ENCODE measurements at places on chromosomes 3 and 15. TPM values are rescaled to one million over a fixed set of nuclear protein-coding genes. Genes with fewer than 3 reads are reported as not detected.

DNA sequence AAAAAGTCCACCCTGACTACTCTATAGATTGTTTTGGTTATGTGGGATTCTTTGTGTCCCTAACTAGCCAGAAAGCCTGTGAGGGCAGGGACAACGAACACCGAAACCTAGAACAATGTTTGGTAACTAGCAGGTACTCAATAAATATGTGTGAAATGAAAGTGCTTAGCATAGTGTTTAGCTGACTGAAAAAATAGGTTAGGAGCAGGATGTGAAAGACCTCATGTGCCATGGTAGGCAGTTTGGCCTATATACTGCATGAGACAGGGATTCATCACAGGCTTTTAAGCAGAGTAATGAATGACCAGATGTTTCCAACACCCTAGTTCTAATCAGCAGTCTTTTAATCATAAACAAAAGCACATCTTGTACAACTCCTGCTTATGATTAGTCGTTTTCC lies 64.2 kb downstream of the MYO5A start:
- peaks cover 12% of the 10 kb centered on the region for H3K4me1 ChIP-seq
- no peaks in the 10 kb centered on the region for H3K27me3 ChIP-seq
- H3K4me3 ChIP-seq: no peak overlapping the region

DNA sequence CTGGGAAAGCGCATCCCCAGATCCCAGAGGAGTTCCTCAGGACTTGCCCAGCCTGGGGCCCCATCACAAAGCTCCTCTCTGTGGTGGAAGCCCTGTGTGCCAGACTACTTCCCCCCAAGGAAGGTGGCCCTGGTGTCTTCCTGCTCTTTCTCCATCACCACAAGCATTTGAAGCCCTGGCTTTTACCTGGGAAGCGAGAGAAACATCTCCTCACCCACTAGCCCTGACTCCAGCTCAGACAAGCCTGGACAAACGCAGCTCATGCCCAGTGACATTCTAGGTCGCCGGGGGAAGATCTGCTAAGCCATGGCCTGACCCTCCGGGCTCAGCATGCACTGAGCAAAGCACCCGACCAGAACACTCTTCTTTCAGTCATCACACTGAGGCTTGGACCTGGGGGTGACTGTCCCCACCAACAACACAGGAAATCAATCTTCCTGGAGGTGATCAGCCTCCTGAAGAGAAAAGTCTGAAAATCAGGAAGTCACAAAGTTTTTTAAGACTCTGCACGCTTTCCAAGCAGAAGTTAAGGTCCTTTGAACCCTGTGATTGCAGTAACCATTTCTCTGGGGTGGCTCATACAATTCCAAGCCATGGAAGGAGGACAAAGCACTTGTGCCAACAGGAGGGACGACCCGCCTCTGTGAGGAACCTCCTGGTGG lies 40.8 kb downstream of the KLHL25 start:
- H3K36me3 ChIP-seq: no peaks in the 10 kb centered on the region
- no peak overlapping the region for H3K27ac ChIP-seq
- no peak overlapping the region for H3K4me3 ChIP-seq

- no peaks in the 10 kb centered on the region for H3K27me3 ChIP-seq
- H3K4me1 ChIP-seq: peaks cover 4% of the 10 kb centered on the region
- H3K4me3 ChIP-seq: no peak overlapping the region
- no peak for DNase-seq
These were observed 3.8 kb upstream of the KIF23 start for GRCh38 chr15:69410248-69410874.

DPPA2 gene
- not detected for total RNA-seq

GABRR3 gene
- not detected for total RNA-seq

- no peaks in the 10 kb centered on the region for H3K4me1 ChIP-seq
- no peak overlapping the region for H3K27ac ChIP-seq
- peaks cover 61% of the 10 kb centered on the region for H3K36me3 ChIP-seq
- H3K4me3 ChIP-seq: no peak overlapping the region
- H3K27me3 ChIP-seq: no peaks in the 10 kb centered on the region
These were observed 14.5 kb downstream of the PLXNB1 start for GRCh38 chr3:48415251-48415953.

ROPN1B gene
- not detected for total RNA-seq

GOLGA6A gene
- not detected for total RNA-seq

DNA sequence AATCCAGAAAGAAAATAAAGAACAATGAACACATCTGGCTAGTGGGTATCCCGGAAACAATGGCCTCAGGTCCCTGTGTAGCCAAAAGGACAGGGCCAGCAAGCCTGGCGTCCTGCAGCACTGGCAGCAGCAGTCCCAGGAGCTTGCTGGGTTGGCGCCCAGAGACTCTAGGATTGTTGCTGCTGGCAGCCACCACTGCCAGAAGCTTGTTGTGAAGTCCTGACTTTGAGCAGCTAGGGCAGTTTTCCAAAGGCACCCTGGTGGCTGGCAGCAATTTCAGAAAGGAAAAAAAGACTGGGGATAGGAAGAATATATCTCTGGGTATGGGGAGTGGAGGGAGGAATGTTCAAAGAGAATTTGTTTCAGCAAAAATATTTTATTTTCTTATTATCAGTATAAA lies 11.3 kb downstream of the SHQ1 start:
- H3K27me3 ChIP-seq: no peaks in the 10 kb centered on the region
- no peaks in the 10 kb centered on the region for H3K4me1 ChIP-seq
- peaks cover 9% of the 10 kb centered on the region for H3K36me3 ChIP-seq
- no peak overlapping the region for H3K4me3 ChIP-seq

FSTL1 gene
- total RNA-seq: 74.2 TPM

- no peak overlapping the region for H3K4me3 ChIP-seq
- DNase-seq: no peak
These were observed 608.5 kb upstream of the AGTR1 start for GRCh38 chr3:148089171-148089570.

- peak overlapping the region; percentile 80 for H3K27ac ChIP-seq
- no peak overlapping the region for H3K4me3 ChIP-seq
- no peaks in the 10 kb centered on the region for H3K27me3 ChIP-seq
These were observed 27.6 kb upstream of the NRROS start for GRCh38 chr3:196611761-196612483.

GPX1 gene
- total RNA-seq: 174 TPM

CD200 gene
- total RNA-seq: 6.3 TPM

PLOD2 gene
- 13.6 TPM for total RNA-seq

- H3K36me3 ChIP-seq: no peaks in the 10 kb centered on the region
- no peak overlapping the region for H3K27ac ChIP-seq
- DNase-seq: no peak
- no peaks in the 10 kb centered on the region for H3K4me1 ChIP-seq
These were observed 252.1 kb upstream of the ST8SIA2 start for GRCh38 chr15:92141607-92142006.

DNA sequence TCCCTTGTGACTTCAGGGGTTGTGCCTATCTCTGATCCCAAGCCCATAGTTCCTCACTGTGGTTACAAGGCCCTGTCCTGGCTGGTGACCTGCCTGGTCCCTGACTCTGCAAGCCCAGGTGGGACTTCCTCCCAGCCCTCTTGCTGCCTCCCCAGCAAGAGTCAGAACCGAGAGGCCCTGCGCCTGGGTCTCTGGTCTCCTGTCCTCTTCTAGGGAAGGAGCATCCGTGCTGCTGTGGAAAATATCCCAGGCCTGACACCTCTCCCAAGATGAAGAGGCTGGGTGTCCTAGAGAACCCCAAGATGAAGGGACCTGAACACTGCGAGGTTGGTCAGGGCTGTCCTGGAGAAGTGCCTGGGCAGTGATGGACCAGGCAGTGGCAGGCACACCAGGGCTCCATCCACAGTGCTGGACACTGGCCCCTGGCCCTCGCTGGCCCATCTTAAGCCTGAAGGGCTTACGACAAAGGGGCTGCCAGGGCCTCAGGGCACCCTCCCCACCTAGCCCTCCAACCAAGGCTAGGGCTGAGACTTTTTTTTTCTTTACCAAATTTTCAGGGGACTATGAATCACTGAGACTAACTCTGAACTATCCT lies 32.7 kb downstream of the PTH1R start:
- peaks cover 27% of the 10 kb centered on the region for H3K4me1 ChIP-seq
- no peaks in the 10 kb centered on the region for H3K27me3 ChIP-seq
- no peak for DNase-seq
- H3K27ac ChIP-seq: no peak overlapping the region
- H3K4me3 ChIP-seq: no peak overlapping the region
- no peaks in the 10 kb centered on the region for H3K36me3 ChIP-seq

GRCh38 chr3:17233398-17233800 lies 348.6 kb downstream of the PLCL2 start:
- H3K4me1 ChIP-seq: no peaks in the 10 kb centered on the region
- DNase-seq: no peak
- no peak overlapping the region for H3K4me3 ChIP-seq
- no peaks in the 10 kb centered on the region for H3K27me3 ChIP-seq

GRCh38 chr15:66993874-66994696 lies 71.3 kb upstream of the SMAD3 start:
- H3K36me3 ChIP-seq: no peaks in the 10 kb centered on the region
- H3K4me3 ChIP-seq: no peak overlapping the region
- H3K27ac ChIP-seq: no peak overlapping the region
- H3K4me1 ChIP-seq: no peaks in the 10 kb centered on the region
- H3K27me3 ChIP-seq: no peaks in the 10 kb centered on the region

CLDN11 gene
- total RNA-seq: 6.1 TPM

DNA sequence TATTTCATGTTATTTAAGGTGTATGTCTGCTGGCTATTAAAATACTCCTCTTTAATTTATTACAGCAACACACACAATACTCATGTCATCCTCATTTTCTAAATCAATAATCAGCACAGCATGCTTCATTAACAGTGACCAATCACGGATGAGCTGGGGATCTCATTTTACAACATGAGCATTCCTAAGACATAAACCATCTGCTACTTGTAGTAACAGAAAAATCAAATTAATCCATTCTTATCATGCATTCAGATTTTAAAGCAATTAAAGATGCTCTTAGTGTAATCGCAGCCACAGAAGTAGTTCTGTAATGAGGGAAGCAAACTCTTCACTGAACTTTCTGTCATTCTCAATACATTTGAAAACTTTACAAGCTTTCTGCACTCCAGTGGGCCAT lies 191.1 kb downstream of the TBC1D5 start:
- no peaks in the 10 kb centered on the region for H3K36me3 ChIP-seq
- DNase-seq: no peak
- H3K27me3 ChIP-seq: no peaks in the 10 kb centered on the region
- H3K4me1 ChIP-seq: no peaks in the 10 kb centered on the region
- H3K27ac ChIP-seq: no peak overlapping the region

- H3K4me1 ChIP-seq: peaks cover 26% of the 10 kb centered on the region
- peak overlapping the region; percentile 62 for H3K27ac ChIP-seq
- DNase-seq: no peak
These were observed 4.9 kb downstream of the PRICKLE2 start for GRCh38 chr3:64220161-64220914.

DNA sequence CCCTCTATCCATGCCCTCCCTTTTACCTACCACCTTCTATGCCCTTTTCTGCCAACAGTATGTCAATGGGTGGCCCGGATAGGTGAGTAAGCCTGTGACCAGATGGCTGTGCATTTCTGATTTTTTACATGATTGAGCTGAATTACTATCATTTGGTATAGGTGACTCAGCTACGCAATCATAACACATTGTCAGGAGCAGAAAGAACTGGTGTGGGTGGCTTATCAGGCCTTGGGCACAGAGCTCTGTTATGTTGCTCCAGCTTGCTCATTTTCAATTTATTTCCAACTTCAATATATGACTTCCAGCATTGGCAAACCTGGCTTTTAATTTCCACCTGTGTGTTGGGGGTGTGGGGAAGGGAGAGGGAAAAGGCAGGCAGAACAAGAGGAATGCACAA lies 86.6 kb upstream of the AGBL1 start:
- no peak for DNase-seq
- H3K27ac ChIP-seq: no peak overlapping the region
- H3K27me3 ChIP-seq: no peaks in the 10 kb centered on the region
- H3K4me3 ChIP-seq: no peak overlapping the region

CCR5 gene
- 0.33 TPM for total RNA-seq

ARPIN gene
- 29.8 TPM for total RNA-seq

GRCh38 chr3:99520513-99520912 lies 117.9 kb upstream of the COL8A1 start:
- H3K27ac ChIP-seq: no peak overlapping the region
- H3K27me3 ChIP-seq: no peaks in the 10 kb centered on the region
- H3K36me3 ChIP-seq: no peaks in the 10 kb centered on the region
- H3K4me1 ChIP-seq: no peaks in the 10 kb centered on the region
- no peak for DNase-seq
- no peak overlapping the region for H3K4me3 ChIP-seq

TGM5 gene
- total RNA-seq: not detected

DNA sequence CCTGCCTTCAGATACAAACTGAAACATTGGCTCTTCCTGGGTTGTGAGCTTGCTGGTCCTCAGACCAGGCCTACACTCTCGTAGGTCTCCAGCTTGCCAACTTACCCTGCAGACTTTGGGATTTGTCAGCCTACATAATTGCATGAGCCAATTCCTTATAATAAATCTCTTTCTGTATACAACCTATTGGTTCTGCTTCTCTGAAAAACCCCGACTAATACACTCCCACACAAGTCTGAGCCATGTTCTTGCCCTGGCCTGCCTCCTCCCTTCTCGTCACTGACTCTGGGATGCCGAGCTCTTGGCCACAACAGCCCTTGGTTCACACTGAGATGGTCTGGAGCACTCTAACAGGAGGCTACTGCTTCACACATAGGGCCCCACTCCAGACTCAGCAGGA lies 9.5 kb downstream of the CYP19A1 start:
- DNase-seq: no peak
- H3K36me3 ChIP-seq: no peaks in the 10 kb centered on the region
- peaks cover 4% of the 10 kb centered on the region for H3K4me1 ChIP-seq
- no peak overlapping the region for H3K27ac ChIP-seq

- no peaks in the 10 kb centered on the region for H3K36me3 ChIP-seq
- no peaks in the 10 kb centered on the region for H3K27me3 ChIP-seq
- H3K4me1 ChIP-seq: no peaks in the 10 kb centered on the region
- no peak overlapping the region for H3K4me3 ChIP-seq
- no peak overlapping the region for H3K27ac ChIP-seq
- DNase-seq: no peak
These were observed 54.9 kb upstream of the MYRIP start for GRCh38 chr3:39754549-39754948.

SUCNR1 gene
- 2.4 TPM for total RNA-seq

DNA sequence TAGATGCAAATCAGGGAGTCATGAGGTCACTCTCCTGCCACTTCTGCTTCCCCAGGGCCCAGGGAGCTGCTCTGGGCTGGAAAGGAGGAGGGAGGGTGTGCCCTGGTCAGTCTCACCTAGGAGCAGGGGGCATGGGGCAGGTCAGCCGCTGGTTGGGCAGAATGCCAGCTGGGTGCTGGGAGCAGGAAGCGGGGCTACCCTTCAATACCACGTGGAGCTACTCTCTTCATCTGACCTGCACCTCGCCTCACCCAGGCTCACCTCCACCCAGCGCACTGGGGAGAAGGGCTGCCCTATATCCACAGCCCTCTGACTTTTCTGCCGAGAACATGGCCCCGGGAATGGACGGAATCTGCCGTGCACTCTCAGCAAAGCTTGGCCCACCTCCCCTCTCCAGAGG lies 15.1 kb downstream of the NTRK3 start:
- H3K36me3 ChIP-seq: no peaks in the 10 kb centered on the region
- no peak for DNase-seq
- no peaks in the 10 kb centered on the region for H3K27me3 ChIP-seq
- no peak overlapping the region for H3K4me3 ChIP-seq
- peaks cover under 1% of the 10 kb centered on the region for H3K4me1 ChIP-seq
- no peak overlapping the region for H3K27ac ChIP-seq

GRCh38 chr3:4334548-4334947 lies 31.4 kb downstream of the SETMAR start:
- H3K27me3 ChIP-seq: no peaks in the 10 kb centered on the region
- H3K36me3 ChIP-seq: no peaks in the 10 kb centered on the region
- H3K27ac ChIP-seq: no peak overlapping the region
- no peak overlapping the region for H3K4me3 ChIP-seq

EIF3J gene
- total RNA-seq: 25.3 TPM

SEMA3F gene
- 26.3 TPM for total RNA-seq

C15orf62 gene
- total RNA-seq: 4.2 TPM
